Activated naive CD4-positive, alpha-beta T cell treated with anti-CD3 and anti-CD28 coated beads, Interleukin-2, amount 10 ng/mL, durations not matched to agents 7 days and 5 days (primary cell): ENCODE measurements at places on chromosomes 6 and 20.

- DNase-seq, result no peak
These were observed 2.2 kb downstream of the CCN2 start for GRCh38 chr6:131948692-131949619.

GRCh38 chr6:87900160-87900698 lies 147.4 kb upstream of the SPACA1 start:
- no peak for DNase-seq

- no peak for DNase-seq
These were observed 26.7 kb upstream of the SRC start for GRCh38 chr20:37319151-37319671.

- no peak for DNase-seq
These were observed 8.6 kb downstream of the BPIFB3 start for GRCh38 chr20:33062105-33062824.

GRCh38 chr20:23081263-23081819 lies 4.8 kb downstream of the CD93 start:
- no peak for DNase-seq

GRCh38 chr6:19719691-19720128 lies 117.5 kb upstream of the ID4 start:
- DNase-seq, result no peak

- peak; percentile 65 for DNase-seq
These were observed 556 bp downstream of the PANK2 start for GRCh38 chr20:3889489-3890397.

DNA sequence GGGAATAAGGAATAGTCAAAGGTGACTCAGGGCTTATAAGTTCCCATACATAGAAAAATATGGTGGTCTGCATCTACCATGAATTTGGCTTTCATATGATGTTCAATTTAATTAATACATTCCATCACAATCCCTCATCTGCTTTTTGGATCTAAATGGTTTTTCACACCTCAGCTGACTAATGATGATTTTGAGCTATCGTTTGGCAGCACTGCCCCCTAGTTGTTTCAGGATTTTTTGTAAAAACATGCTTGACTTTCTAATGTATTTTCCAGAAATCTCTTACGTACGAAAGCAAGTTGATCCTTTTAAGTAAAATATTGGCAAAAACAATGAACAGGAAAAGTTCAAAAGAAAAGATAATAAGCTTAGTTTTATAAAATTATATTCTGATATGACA lies 408.6 kb upstream of the ADGRB3 start:
- no peak for DNase-seq

GRCh38 chr6:52537001-52537753 lies 39.7 kb downstream of the TRAM2 start:
- no peak for DNase-seq

- peak; percentile 34 for DNase-seq
These were observed 9.8 kb downstream of the NFATC2 start for GRCh38 chr20:51532577-51533191.

- DNase-seq, result no peak
These were observed 16.5 kb downstream of the PXMP4 start for GRCh38 chr20:33703498-33704137.

DNA sequence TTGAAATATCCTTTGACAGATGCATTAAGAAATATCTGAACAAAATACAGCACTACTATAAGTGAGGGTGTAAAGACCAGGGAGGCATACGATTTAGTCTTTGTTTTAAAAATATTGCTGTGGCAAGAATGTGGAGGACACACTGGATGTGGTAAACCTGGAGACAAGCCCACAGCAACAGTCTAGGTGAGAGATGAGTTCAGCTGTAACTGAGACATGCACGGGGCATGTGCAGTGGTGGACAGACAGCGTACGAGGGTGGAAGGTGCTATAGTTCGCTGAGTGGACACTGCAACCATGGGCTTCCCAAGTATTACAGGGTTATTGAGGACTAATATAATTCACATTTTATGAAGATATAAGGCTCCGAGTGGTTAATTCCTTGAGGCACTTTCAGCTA lies 1.8 kb downstream of the NANP start:
- no peak for DNase-seq

DNA sequence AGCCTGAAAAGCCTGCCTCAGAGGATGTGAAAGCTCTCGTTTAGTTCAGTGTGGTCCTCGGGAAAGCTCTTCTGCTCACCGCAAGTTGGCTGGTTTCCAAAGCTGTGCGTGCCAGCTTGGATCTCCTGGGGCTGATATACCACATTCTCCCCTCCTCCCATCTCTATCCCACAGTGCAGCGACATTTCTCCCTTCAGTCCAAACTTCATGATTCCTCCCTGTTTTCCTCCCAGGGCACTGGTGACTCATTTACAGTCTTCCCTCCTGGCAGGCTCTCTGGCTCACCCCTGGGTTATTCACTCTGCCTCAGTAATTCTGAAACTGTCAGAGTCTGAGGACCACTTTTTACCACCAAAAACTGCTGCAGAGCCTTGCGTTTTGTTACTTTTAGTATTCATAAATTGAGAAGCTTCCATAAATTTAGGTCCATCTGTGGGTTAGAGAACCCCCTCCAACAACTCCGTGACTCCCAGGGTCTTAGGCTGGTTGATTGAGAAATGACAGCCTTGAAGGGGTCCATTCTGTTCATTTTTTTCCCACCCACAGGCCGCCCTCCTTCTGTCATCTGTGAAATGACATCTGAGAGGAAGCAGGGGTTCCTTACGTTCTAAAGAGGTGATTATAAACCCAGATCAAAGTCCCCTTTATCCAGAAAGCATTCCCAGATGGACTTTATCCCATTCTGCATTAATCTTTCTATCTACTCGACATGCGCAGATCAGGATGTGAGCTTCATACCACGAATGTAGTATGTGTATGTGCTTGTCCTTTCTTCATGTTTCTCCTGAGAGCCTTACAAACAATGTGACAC lies 6.1 kb downstream of the TRIM10 start:
- no peak for DNase-seq

DNA sequence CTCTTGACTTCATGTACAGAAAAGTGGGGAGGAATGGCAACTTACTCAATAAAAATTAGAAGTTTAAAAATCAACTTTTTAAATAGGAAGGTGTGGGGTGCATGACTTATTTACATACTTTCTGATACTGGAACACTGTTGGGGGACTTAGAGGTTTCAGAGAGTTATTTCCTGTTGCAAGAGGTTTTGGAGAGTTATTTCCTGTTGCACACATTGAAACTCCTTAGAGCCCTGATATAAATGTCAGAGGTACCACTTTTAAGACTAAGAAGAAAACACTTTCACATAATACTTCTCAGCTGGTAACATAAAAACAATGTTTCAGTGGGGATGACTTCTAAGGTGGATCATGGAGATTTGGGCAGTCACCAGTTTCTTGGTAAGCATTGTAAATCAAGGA lies 579.9 kb downstream of the MMUT start:
- no peak for DNase-seq

DNA sequence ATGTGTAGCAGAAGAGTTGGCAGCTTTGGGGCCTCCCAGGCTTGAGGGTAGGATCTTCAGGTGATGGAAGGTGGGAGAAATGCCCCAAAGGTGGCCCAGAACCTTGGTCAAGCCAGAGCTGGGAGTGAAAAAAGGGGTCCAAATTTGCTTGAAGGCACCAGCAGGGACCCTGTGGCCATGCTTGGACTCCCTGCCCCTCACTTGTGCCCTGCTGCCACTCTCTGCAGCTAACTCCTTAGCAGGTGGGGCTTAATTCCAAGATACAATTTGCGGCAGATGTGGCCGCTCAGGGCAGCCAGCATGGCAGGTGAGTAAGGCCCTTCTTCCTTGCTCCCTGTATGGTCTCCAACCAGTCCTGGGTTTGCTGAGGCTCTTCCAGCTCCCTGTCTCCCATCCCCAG lies 285.0 kb upstream of the RNF24 start:
- no peak for DNase-seq

GRCh38 chr6:142429195-142429594 lies 127.4 kb downstream of the ADGRG6 start:
- DNase-seq, result no peak

- no peak for DNase-seq
These were observed 57.0 kb upstream of the EPB41L1 start for GRCh38 chr20:36097337-36098151.

DNA sequence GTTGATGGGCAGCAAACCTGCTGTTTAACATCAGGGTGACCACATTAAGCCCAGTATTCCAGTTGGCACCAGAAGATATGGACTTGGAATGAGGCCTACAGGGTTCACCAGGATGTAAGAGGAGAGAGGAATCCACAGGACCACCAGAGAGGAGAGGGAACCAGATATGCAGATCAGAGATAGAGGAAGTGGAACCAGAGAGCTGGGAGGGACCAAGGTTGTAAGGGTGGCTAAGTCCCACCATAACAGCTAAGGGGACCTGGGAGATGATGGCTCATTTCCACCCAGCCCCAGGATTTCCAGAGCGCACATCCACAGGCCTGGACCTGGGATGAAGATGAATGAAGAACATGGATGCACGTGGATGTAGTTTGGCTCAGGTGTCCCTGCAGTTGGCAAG lies 11.1 kb downstream of the BTN2A1 start:
- no peak for DNase-seq

DNA sequence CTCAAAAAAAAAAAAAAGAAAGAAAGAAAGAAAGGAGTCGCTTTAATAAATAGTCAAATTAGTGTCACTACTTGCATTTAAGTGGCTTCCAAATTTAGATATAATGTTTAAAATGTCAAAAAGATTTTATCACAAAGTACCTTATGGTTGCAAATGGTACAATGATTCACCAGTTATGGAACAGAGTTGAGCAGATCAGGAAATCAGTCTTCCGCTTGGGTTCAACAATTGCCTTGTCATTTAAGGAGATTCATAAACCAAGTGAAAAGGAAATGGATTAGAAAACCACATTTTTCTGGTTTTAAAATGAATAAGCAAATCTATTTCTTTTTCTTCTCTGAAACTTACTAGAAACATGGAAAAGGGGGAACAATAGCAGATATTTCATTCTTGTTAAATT lies 94.8 kb upstream of the PTPRT start:
- no peak for DNase-seq

- no peak for DNase-seq
These were observed 289.4 kb downstream of the THBS2 start for GRCh38 chr6:168964138-168964835.

DNA sequence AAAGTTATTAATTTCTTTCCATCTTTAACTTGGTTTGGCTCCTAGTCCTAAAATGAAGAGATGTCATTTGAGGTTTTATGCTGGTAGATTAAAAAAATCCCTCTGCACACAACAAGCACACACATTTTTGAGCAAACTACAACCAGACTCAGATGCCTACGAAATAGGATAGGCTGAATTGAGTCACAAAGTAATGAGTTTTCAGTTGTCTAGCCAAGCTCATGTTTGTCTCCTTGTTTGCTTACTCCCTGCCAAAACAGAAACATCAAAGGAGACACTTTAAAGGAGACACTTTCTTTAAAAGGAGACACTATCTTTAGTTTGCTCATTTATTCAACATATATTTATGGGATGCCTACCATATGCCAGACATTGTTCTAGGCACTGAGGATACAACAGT lies 56.2 kb downstream of the TPBG start:
- DNase-seq, result no peak

- DNase-seq, result no peak
These were observed 24.8 kb downstream of the C6orf62 start for GRCh38 chr6:24694198-24694597.

DNA sequence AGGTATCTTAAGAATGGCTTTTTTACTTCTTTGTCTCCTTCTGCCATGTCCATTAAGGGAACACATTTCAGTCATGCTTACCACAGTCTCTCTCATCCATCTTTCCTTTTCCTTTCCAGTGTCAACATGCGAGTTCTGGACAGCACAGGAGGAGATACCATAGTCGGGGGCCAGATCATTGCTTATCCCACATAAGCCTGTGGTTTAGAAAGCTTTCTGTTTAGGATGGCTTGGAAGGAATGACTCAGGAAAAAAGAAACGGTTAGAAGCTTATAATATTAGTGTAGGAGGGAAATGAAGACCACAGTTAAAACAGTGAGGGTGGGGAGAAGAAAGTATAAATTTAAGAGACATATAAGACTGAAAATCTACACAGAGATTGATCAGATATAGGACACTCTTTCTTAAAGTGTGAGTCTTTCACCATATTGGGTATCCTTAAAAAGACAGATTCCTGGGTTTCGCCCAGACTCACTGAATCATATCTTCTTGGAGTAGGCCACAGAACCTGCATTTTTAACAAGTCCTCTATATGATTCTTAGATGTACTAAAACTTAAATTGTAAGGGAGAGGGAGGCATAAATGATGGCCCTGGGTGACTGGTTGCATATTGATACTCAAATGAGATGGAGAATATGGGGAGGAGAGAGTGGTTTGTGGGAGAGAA lies 36.1 kb downstream of the DSE start:
- no peak for DNase-seq

DNA sequence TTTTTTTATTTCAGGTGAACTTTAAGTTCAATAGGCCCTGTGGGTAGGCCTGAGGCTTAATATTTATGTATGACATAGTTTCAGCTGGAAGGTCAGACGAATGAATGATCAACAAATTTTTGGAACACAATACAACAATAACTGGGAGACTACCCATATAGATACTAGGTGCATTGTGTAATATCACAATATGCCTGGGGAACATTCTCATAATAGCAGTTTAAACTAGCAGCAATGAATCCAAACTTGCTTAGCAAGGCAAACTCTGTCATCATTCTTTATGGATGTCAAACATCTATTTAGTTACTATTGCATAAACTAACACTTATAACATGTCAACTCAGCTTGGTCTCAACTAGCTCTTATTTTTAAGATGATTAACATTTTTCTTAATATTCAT lies 49.3 kb downstream of the ELOVL4 start:
- no peak for DNase-seq

DNA sequence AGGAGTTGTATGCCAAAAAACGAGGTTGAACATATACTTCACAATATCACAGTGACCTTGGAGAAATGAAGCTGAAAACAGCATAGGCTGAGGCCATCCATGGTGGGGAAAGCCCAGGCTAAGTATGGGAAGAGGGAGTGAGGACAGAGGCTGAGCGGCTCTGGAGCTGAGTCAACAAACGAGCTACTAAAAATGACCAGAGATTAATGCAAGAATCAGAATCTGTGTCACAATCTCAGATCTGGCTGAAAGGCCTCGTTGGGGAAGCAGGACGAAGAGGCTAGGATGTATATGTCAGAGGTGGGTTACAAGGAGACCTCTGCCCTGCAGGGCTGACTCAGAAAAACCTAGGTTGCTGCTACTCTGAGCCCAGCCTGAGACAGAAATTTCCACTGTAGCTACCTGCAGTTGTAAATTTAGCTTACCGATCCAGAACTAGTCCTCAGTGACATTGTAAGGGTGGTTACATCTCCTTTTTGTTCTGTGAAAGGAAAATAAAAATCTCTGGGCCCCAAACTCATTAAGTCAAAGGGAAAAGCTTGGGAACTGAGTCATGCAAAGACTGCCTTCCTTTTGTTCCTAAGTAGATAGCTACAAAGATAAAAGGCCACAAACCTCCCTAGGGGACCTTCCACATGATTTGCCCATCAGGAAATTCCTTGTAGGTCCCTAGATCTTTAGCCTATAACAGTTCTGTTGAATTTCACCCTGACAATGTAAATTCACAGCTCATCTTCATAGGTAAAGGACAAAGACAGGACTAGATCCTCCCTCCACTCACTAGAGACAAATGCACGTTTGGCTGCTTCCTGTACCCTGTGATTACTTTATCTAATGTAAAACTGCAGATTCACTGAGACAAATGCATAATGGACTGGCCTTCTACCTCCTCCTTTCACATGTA lies 8.5 kb upstream of the TUBB2A start:
- no peak for DNase-seq

- no peak for DNase-seq
These were observed 6.5 kb upstream of the RBBP8NL start for GRCh38 chr20:62433658-62434497.

- no peak for DNase-seq
These were observed 49.7 kb downstream of the TNFRSF21 start for GRCh38 chr6:47260021-47260420.
